Mesangial cell (primary cell): ENCODE measurements at places on chromosomes 16 and 17. TPM values are rescaled to one million over a fixed set of nuclear protein-coding genes. Genes with fewer than 3 reads are reported as not detected.

The ZG16 gene
- total RNA-seq: not detected in 2 replicates

The TBC1D3G gene
- total RNA-seq: not detected in 2 replicates

The PRRT2 gene
- total RNA-seq: 0.25 and 0.98 TPM in 2 replicates

The ZDHHC1 gene
- 3.6 and 9.6 TPM in 2 replicates for total RNA-seq

The CDRT15 gene
- total RNA-seq: not detected in 2 replicates

The KRTAP16-1 gene
- total RNA-seq: not detected in 2 replicates

The MYO15B gene
- 4.1 and 24.6 TPM in 2 replicates for total RNA-seq

The CACNG5 gene
- total RNA-seq: not detected in 2 replicates

The PEX12 gene
- 3.1 and 3.4 TPM in 2 replicates for total RNA-seq
